ENCODE measurements at places on chromosomes 4 and X. TPM values are rescaled to one million over a fixed set of nuclear protein-coding genes. Genes with fewer than 3 reads are reported as not detected.

DNA sequence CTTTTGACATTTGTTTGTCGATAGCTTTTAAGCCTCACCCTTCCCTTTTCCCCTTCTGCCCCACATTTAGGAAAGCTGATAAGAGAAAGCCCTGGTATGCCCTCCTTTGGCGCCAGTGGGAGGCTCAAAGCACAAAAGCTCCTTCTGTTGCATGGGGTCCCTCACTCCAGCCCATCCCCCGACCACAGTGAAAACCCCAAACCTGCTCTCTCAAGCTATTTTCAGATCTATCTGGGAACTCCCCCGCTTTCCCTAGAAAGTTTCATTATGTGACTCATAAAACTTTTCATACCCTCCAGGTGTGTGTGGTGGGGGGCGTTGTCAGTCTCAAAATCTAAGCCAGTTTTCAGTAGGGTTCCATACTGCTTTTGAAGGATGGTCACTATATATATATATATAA, 259.0 kb upstream of the PCDH7 start:
- DNase-seq, result no peak

- no peak for DNase-seq
Observed at GRCh38 chr4:112531146-112531545, 15.2 kb upstream of the NEUROG2 start.

- no peak for DNase-seq
Observed at GRCh38 chr4:16686195-16686594, 212.2 kb downstream of the LDB2 start.

DNA sequence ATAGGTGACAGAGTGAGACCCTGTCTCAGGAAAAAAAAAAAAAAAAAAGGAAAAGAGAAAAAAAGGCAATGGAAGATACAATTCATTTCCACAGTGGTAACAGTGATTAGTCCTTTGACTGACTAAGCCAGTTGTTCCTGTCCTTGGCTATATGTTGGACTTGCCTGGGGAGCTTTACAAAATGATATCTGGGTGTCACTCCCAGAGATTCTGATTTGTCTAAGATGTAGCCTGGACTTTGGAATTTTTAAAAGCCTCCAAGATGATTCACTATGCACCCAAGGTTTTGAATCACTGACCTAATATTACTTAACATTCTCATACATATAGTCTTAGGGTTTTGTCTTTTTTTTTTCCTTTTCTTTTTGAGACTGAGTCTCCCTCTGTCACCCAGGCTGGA, 16.9 kb downstream of the HELQ start:
- DNase-seq, result no peak

GRCh38 chrX:68916891-68917290, 88.1 kb downstream of the EFNB1 start:
- DNase-seq, result no peak

DNA sequence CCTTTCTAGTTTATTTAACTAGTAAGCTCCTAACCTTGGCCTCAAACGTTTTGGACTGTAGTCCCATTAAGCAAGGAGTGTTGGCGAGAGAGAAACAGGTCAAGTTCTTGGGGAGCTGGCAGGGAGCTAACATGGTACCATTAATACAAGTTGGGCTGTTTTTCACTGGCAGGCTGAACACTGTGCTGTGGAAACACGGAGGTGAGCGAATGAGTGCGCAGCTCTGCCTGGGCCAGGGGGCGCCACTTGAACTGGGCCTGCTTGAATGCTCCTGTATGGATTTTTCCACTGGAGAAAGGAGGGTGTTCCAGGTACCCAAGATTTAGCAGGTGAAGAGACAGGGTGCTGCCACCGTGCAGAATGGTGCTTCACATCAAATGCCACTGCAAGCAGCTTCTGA, 7.4 kb upstream of the SMS start:
- DNase-seq, result no peak

DNA sequence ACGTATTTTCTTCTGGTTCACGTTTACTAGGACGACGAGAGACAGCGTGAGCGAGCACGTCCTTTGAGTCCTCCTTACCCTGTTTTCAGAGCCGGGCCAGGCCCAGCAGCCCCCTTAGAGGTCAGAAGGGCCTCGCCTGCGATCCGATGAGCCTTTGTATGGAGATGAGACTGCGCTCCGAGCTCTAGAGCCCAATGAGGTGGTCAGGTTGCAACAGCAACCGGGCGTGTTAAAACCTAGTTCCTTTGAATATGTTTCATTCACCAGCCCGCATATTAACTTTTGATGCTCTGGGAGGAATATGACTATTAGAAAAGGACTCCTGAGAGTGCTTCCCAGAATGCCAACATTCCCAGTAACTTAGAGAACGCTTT, 55.6 kb upstream of the TADA2B start:
- peak; percentile 46 for DNase-seq

DNA sequence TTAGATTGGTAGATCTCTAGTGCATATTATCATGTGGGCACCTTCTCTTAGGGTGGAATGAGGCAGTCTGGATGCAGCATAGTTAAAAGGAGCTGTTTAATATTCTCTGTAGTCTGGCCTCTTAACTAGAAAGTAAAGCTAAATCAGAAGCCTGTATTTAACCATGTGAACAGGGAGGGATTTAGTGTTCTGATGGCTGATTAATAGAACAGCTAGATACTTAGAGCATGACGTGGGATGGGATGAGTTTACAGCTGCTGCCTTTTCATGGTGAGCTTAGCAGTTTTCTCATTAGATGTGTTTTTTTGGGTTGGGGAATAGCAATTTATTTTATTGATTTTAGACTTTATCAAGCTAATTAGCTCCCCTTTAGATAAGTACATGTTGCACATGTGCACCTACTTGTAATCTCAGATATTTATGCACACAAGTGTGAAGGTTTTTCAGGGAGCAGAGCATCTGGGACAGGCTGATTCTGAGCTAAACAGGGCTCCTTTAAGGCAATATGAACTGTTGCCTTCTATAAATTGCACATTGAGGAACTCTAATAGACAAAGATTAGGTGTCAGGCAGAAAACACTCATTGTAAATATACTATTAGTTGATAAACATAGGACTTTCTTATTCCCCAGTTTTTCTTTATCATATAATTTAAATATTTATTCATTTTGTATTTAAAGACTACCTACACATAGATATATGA, 34.1 kb downstream of the YIPF6 start:
- DNase-seq, result no peak

DNA sequence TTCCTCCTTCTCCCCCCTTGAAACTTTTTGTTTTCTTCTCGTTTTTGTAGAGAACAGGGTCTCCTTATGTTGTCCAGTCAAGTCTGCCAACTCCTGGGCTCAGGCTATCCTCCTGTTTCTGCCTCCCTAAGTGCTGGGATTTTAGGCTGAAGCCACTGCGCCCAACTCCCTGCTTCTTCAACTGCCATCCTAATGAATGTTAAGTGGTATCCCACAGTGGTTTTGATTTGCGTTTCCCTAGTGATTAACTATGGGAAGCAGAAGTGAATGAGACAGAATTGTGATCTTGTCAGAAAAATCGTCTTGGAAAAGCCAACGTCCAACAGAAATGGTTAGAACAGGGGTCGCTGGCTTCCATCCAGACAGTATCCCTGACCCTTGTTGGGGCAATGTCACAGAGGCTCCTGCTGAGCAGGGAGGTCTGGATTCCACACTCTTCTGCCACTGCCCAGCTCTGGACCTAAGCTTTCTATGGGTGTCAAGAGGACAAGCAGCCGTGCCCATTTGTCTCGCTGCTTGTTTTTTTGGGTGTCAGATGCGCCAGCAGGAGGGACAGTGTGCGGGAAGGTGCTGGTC, 869 bp upstream of the ADD1 start:
- DNase-seq, result no peak

DNA sequence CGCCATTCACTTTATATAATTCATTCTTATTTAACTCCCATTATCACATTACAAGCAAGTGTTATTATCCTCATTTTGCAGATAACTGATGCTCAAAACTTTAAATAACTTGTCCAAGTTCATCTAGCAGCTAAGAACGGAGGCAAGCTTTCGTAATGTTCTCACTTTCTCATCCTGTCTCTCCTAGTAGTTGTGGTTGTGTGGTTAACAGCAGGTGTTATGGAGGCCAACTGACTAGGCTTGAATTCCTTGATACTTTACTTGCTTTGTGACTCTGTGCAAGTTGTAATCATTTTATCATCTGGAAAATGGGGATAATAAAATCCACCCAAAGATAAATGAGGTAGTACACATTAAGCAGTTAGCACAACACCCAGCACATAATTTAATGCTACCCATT, 109.9 kb upstream of the PTPN13 start:
- no peak for DNase-seq

GRCh38 chr4:6152869-6153705, 47.3 kb downstream of the JAKMIP1 start:
- DNase-seq, result no peak

DNA sequence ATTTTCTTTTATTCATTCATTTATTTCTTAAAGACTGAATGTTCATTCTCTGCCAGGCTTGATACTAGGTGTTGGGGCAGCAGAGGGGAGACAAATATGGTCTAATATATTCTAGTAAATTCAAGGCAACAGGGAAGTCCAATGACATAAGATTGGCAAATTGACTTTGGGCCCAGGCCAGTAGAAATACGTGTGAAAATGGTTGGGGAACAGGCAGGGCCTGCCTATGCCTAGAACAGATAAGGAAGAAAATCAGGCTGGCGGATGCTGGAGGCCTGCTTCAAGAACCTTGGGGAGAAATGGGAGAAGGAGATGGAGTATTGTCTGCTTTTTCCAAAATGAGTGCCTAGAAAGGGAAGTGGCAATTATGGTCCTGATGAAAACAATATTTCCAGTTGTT, 108.6 kb downstream of the RTL5 start:
- peak; percentile 28 for DNase-seq

GRCh38 chr4:70734168-70734954, 12.6 kb downstream of the RUFY3 start:
- DNase-seq, result no peak

DNA sequence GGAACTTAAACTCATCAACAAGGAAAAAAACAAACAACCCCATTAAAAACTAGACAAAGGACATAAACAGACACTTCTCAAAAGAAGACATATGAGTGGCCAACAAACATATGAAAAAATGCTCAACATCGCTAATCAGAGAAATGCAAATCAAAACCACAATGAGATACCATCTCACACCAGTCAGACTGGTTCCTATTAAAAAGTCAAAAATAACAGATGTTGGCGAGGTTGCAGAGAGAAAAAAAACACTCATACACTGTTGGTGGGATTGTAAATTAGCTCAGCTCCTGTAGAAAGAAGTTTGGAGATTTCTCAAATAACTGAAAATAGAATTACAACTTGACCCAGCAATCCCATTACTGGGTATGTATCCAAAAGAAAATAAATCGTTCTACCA, 28.7 kb downstream of the APLN start:
- no peak for DNase-seq

Gene FGG
- not detected for total RNA-seq

Gene SPACA5
- total RNA-seq, result not detected

Gene TMEM31
- not detected for total RNA-seq

Gene VSIG1
- 1.2 TPM for total RNA-seq

Gene ELF4
- total RNA-seq, result 10.8 TPM
